ENCODE measurements at places on chromosomes 1 and 21.

DNA sequence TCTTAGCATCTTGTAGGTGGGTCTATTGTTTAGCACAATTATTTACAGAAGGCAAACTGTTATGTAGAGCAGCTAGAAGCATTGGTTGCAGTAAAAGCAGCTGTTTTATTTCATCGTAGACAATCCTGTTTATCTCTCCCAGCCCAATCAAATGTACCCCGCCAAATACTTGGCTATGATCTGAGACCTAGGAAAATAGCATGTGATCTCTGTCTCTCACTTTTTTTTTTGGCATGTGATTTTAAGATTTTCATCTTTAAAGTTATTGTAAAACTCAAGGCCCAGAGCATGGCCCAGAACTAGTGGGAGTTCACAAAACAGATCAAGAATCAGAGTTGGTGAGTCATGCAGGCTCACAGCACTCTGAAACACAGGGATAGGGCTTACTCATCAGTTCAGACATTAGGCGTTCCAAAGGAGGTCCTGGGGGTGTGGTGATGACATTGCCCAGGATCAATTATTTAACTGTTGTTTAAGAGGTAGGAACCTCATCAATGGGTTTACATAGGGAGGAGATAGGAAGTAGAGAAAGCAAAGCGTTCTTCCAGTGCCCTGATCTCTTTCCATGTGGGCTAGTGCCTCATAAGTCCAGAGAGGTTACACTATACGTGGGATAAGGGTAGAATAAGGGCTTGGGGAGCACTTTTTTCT, 40.2 kb downstream of the TBX19 start:
- DNase-seq, result no peak

DNA sequence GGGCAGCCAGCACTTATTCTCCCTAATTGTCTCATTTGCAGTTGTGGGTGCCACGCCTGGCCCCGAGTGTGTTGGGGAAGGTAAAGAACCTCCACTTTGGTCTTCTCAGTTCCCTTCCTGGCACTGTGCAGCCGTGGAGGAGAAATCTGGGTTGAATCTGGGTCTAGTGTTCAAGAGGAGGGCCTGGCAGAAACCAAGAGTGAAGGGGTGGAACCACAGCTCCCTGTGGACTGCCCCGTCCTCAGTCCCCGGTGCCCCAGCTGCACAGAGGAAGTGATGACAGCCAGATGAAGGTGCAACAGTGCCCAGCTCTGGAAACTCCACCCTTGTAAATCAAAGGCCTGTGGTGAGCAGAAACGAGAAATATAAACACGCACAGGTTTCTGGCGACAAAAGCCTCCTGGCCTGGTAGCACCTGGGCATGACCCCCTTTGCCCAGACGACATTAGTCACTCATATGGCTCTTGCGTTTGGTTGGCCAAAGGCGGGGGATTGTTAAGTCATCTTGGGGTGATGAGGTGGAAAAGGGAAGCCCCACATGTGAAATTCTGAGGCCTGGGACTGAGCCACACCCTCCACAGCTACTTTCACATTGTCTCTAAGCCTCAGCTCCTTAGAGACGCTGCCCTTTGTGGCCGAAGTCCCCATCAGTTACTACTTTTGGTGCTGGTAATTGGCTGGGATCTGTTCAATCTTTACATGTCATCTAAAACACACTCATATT, 4.2 kb upstream of the ECE1 start:
- peak; percentile 83 for DNase-seq

DNA sequence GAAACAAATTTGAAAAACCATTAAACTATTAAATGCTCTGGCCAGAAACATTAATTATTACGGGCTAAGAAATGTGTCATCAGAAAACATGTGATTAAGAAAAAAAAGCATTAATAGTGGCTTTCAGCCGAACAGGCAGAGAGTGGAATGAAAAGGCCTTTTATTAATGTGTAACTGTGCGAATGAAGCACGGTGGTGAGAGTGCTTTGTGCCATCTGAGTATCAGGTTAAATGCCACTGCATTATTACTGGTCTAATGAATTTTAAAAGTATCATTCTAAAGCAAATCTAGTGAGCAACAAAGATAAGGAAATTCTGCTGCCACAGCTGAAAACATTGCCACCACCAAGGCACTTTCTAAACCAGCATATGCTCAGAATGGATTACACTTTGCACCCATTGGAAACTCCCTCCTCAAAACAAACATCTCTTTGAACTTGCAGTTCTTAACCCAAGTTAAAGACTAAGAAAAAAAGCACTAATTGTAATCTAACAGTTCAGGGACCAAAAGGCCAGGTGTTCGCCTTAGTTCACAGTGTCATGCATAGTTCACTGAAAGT, 30.0 kb upstream of the SSX2IP start:
- DNase-seq, result no peak

GRCh38 chr21:25428537-25428936, 178.7 kb downstream of the MRPL39 start:
- DNase-seq, result no peak

DNA sequence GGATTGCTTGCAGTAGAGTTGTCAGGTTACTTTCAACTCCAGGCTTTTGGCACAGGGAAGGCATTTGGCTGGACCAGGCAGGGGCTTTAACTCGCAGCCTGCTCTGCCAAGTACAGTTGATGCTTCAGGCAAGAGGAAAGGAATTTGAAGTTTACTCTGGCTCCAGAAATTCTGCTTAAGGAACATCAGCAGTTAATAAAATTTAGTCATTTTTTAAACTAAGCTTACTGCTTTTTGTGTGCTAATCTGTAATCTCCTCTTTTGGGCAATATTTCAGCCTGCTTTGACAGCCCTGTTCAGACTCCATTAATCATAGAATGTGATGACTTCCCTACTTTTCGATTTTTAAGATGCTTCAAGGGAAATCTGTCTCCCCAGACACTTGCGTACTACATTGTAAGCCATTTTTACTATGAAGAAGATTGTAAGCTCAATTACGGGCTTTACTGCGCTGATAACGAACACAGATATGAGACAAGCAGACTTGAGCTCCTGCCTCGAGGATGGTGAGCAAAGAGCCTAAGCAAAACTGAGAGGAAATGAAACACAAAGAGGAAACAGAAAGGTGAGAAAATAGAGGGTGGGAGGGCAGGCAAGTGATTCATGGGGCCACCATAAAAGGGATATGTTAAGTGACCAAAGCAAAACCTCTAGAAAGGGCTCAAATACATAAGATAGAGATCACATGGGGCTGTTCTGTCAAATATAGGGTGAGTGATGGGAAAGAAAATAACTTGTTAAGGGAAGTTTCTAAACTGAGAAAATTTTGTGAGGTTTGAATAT, 76.6 kb upstream of the VAV3 start:
- no peak for DNase-seq

- no peak for DNase-seq
Measured at GRCh38 chr21:31201548-31201947, 142.5 kb downstream of the TIAM1 start.

GRCh38 chr21:44010429-44010828, 1.7 kb upstream of the TRAPPC10 start:
- no peak for DNase-seq

DNA sequence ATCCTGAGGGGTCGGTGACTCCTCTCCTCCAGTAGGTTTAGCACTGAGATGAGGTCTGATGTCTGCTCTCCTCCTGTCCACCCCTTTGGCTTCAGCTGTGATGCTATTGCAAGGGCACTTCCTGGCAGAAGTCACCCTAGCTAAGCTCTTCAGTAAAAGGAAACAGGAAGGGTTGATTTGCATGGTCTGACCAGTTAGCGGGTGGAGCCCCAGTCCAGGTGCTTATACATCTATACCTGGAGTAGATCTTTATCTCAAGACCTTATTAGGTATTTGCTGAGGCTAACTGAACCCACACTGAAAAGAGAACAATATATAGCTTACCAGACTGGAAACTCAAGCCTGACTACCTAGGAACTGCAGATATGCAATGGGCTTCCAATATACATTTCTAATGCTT, 28.9 kb upstream of the NFASC start:
- no peak for DNase-seq

Data from effector CD4-positive, alpha-beta T cell (primary cell).